ENCODE measurements at places on chromosomes 2 and 18.

- no peak for ATAC-seq
- H3K4me3 ChIP-seq, result no peak overlapping the region
- no peaks in the 10 kb centered on the region for H3K36me3 ChIP-seq
- H3K27ac ChIP-seq, result no peak overlapping the region
- H3K4me1 ChIP-seq, result no peaks in the 10 kb centered on the region
Measured at GRCh38 chr18:58831606-58832005, 33.1 kb upstream of the ZNF532 start.

GRCh38 chr2:30112561-30112960 lies 34.2 kb upstream of the YPEL5 start:
- H3K27me3 ChIP-seq, result peaks cover 17% of the 10 kb centered on the region
- no peak overlapping the region for H3K27ac ChIP-seq
- no peaks in the 10 kb centered on the region for H3K36me3 ChIP-seq
- no peak overlapping the region for H3K4me3 ChIP-seq
- ATAC-seq, result no peak

DNA sequence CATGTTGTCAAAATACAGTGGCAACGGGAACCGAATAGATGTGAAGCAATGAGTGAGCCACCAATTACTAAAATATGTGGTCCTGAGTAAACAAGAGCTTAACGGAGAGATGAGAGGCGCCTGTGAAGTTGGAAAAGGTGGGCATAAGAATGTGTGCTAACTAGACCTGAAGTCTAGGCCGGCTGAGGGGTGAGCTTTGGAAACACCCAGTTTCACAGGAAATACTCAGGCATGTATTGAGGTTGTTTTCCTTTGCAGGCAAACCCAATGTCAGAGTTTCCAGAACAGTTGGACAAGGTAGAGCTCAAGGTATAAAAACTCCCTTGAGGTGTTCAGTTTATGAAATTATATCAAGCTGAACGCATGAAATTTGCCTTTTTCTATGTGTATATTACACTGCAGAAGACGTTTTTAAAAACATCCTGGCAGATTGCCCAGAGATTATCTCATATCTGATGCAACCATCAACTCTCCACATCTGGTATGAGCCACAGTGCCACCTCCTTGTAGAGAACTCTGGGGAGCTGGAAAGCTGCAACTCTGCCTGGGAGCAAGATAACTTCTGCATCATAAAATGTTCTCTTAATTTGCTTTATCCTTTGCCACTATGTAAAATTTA lies 3.9 kb upstream of the WDSUB1 start:
- no peak overlapping the region for H3K27ac ChIP-seq
- no peak overlapping the region for H3K4me3 ChIP-seq
- H3K4me1 ChIP-seq, result peaks cover 15% of the 10 kb centered on the region

- H3K27ac ChIP-seq, result no peak overlapping the region
- H3K4me1 ChIP-seq, result peaks cover 26% of the 10 kb centered on the region
- H3K4me3 ChIP-seq, result no peak overlapping the region
- ATAC-seq, result no peak
Measured at GRCh38 chr2:3522961-3523421, 3.7 kb upstream of the ADI1 start.

- no peaks in the 10 kb centered on the region for H3K36me3 ChIP-seq
- H3K4me1 ChIP-seq, result no peaks in the 10 kb centered on the region
- ATAC-seq, result peak; percentile 4
- peaks cover 33% of the 10 kb centered on the region for H3K27me3 ChIP-seq
- H3K27ac ChIP-seq, result no peak overlapping the region
Measured at GRCh38 chr2:18332477-18332876, 228.0 kb downstream of the RDH14 start.

- H3K4me3 ChIP-seq, result peak overlapping the region; percentile 56
- H3K27me3 ChIP-seq, result no peaks in the 10 kb centered on the region
- peak overlapping the region; percentile 81 for H3K27ac ChIP-seq
- peaks cover 88% of the 10 kb centered on the region for H3K4me1 ChIP-seq
Measured at GRCh38 chr2:24342110-24342910, 18.0 kb downstream of the ITSN2 start.

GRCh38 chr18:30328839-30329238 lies 713.7 kb downstream of the DSC3 start:
- H3K36me3 ChIP-seq, result no peaks in the 10 kb centered on the region
- H3K27ac ChIP-seq, result no peak overlapping the region
- no peaks in the 10 kb centered on the region for H3K27me3 ChIP-seq
